GM12878 (cell line): ENCODE measurements at places on chromosomes 1 and 21. TPM values are rescaled to one million over a fixed set of nuclear protein-coding genes. Genes with fewer than 3 reads are reported as not detected.

The SLC6A9 gene
- total RNA-seq = 1.4 and 2.0 TPM in 2 replicates

The RAB42 gene
- total RNA-seq = 0.72 and 0.92 TPM in 2 replicates

The HES5 gene
- total RNA-seq = 0.15 TPM in 1 of 2 replicates, not detected in the other

The ASPM gene
- 36.4 and 36.9 TPM in 2 replicates for total RNA-seq

The SNX7 gene
- 0.19 and 0.31 TPM in 2 replicates for total RNA-seq

The CLCA4 gene
- 0.05 TPM in 1 of 2 replicates, not detected in the other for total RNA-seq

The FOXD2 gene
- 0.05 TPM in 1 of 2 replicates, not detected in the other for total RNA-seq

The SPTA1 gene
- total RNA-seq = 0.13 and 0.21 TPM in 2 replicates

GRCh38 chr1:52928015-52928404 is 934 bp downstream of the SCP2 start:
- no peaks in the 10 kb centered on the region for H3K27me3 ChIP-seq
- H3K27ac ChIP-seq = no peak overlapping the region
- H3K4me1 ChIP-seq = no peaks in the 10 kb centered on the region; the same call in 1 of the 2 replicates

- no peaks in the 10 kb centered on the region; the same call in none of the 2 replicates for H3K27me3 ChIP-seq
- DNase-seq = no peak
- H3K4me3 ChIP-seq = no peak overlapping the region
Measured at GRCh38 chr1:30893776-30894507, 14.6 kb downstream of the SDC3 start.

GRCh38 chr1:236039740-236040685 is 24.9 kb downstream of the NID1 start:
- H3K36me3 ChIP-seq = peaks cover 1% of the 10 kb centered on the region
- no peak for DNase-seq
- no peaks in the 10 kb centered on the region for H3K4me1 ChIP-seq

DNA sequence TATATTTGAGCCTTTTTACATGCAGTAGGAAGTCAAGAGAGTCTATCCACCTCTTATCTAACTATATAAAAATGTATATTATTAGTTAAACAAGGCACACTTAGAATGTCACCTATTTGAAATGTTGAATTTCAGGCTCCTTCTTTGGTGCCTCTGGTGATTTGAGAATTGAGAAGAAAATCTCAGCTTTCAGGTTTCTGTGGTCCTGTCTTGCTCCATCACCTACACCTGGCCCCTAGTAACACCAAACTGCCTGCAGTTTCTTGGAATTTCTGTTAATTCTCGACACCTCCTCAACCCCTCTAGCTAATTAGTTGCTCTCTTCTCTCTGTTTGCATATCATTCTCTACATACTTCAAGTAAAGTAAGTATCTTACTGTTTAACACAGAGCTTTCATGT is 54.9 kb upstream of the WNT2B start:
- H3K4me1 ChIP-seq = no peaks in the 10 kb centered on the region
- no peak overlapping the region for H3K27ac ChIP-seq
- H3K4me3 ChIP-seq = no peak overlapping the region
- H3K36me3 ChIP-seq = peaks cover 10% of the 10 kb centered on the region
- no peaks in the 10 kb centered on the region for H3K27me3 ChIP-seq

GRCh38 chr1:107132780-107133179 is 8.1 kb upstream of the NTNG1 start:
- no peak overlapping the region for H3K4me3 ChIP-seq
- no peaks in the 10 kb centered on the region for H3K36me3 ChIP-seq
- H3K27me3 ChIP-seq = no peaks in the 10 kb centered on the region
- H3K4me1 ChIP-seq = no peaks in the 10 kb centered on the region

GRCh38 chr21:32748529-32748928 is 20.7 kb upstream of the SYNJ1 start:
- no peak overlapping the region for H3K27ac ChIP-seq
- H3K27me3 ChIP-seq = no peaks in the 10 kb centered on the region
- peaks cover 3% of the 10 kb centered on the region for H3K36me3 ChIP-seq
- no peaks in the 10 kb centered on the region for H3K4me1 ChIP-seq

DNA sequence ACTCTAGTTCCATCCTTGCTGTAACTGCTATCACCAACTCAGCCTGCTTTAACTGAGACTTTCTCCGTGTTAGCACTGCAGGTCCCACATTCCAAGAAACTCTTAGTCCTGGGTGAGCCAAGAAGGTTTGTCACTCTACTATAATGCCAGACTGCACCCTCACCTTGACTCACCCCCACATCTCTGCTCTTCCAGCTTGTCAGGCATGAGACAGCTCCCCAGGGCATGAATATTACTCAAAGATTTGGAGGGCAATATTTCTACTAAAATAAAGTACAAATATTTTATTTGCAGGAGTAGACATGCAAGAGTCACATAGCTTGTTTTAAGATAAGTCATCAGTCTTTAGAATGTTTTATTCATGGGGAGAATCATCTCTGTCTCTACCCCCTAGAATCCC is 110.2 kb downstream of the MATN1 start:
- H3K36me3 ChIP-seq = no peaks in the 10 kb centered on the region
- no peaks in the 10 kb centered on the region; the same call in 1 of the 2 replicates for H3K27me3 ChIP-seq
- no peak overlapping the region for H3K27ac ChIP-seq
- DNase-seq = no peak
- H3K4me3 ChIP-seq = no peak overlapping the region

- no peaks in the 10 kb centered on the region for H3K27me3 ChIP-seq
- H3K36me3 ChIP-seq = peaks cover 22% of the 10 kb centered on the region; the same call in 1 of the 2 replicates
- no peak overlapping the region for H3K27ac ChIP-seq
- H3K4me1 ChIP-seq = no peaks in the 10 kb centered on the region
- DNase-seq = no peak
Measured at GRCh38 chr1:11823366-11824137, 17.6 kb downstream of the CLCN6 start.

DNA sequence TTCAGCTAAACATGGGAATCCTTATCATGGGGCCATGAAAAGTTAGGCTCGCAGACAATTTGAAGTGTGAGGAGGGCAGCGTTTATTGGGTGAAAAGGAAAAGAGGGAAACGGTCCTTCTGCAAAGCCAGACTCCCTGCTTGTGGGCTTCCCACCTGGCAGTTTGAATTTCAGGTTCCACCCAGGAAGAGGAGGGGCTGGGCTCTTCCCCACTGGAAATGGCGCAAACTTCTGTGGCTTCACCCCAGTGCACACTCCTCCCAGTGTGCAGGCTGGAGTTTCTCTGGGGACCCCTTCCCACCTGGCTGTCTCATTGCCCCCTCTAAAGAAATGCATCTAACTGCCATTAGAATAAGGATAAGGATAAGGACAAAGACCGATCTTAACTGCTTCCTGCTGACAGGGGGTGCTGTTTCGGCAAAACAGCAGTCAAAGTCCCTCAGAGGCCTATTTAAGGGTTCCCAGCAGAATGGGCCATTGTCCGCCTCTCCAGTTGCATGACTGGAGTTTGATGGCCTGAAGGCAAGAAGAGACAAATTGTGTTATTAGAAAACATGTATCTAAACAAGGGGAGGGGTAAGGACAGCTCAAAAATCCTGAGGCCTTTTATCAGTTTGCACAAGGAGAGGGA is 20.4 kb downstream of the AIM2 start:
- H3K27me3 ChIP-seq = no peaks in the 10 kb centered on the region
- DNase-seq = no peak
- no peak overlapping the region for H3K27ac ChIP-seq
- no peaks in the 10 kb centered on the region for H3K4me1 ChIP-seq
- no peak overlapping the region for H3K4me3 ChIP-seq

- H3K27me3 ChIP-seq = peaks cover 6% of the 10 kb centered on the region
- no peaks in the 10 kb centered on the region for H3K4me1 ChIP-seq
- no peak overlapping the region for H3K27ac ChIP-seq
- no peak overlapping the region for H3K4me3 ChIP-seq
- DNase-seq = no peak
Measured at GRCh38 chr1:118978914-118979701, 9.0 kb downstream of the TBX15 start.

DNA sequence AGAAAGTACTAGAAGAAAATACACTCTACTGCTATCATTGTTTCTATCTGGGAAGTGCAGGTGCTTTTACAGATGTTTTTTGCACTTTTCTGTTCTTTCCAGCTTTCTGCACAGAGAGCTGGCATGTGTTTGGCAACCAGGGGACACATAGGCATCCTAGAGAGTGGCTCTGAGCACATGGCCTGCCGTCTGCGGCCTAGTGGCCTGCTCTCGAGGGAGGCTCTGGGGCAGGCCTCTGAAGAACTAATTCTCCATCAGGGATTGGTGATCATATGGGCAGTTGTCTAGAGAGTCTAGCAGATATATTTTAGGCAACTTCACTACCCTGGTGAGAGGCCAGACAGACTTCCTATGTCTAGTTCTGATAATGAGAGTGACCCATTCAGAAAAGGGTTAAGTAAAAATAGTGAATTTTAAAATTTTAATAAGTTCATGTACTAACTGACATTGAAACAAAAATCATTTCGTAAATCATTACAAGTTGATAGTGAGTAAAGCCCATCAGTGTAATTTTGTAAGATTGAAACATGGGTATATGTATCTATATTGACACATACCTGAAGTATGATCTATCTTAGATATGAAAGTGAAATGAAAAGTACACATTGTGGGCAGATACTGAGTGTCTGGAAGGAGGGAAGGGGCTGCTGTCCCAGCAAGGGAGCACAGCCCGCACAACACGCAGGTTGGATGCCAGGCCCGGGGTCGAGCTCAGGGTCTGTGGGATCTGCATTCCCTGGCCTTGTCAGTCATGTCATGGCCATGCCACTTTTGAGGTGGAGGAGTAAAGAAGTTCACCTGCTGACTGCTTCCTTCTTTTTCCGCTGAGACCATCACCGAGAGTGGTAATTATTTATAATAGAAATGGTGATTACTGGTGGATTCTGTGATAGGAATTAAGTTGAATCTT is 79.8 kb downstream of the PCBP3 start:
- H3K27me3 ChIP-seq = no peaks in the 10 kb centered on the region
- H3K4me1 ChIP-seq = peaks cover 13% of the 10 kb centered on the region
- no peak overlapping the region for H3K27ac ChIP-seq
- H3K4me3 ChIP-seq = no peak overlapping the region
- DNase-seq = no peak

- no peak for DNase-seq
- no peaks in the 10 kb centered on the region for H3K36me3 ChIP-seq
- H3K4me3 ChIP-seq = no peak overlapping the region
- H3K27ac ChIP-seq = no peak overlapping the region
Measured at GRCh38 chr21:45866551-45866950, 115.0 kb upstream of the COL6A1 start.

- H3K36me3 ChIP-seq = no peaks in the 10 kb centered on the region
- H3K4me3 ChIP-seq = no peak overlapping the region
- no peaks in the 10 kb centered on the region for H3K27me3 ChIP-seq
- no peak for DNase-seq
Measured at GRCh38 chr1:59043796-59044195, 253.1 kb upstream of the FGGY start.

GRCh38 chr1:109944541-109944940 is 33.9 kb downstream of the CSF1 start:
- no peak overlapping the region for H3K27ac ChIP-seq
- no peaks in the 10 kb centered on the region; the same call in 1 of the 2 replicates for H3K27me3 ChIP-seq
- no peaks in the 10 kb centered on the region for H3K36me3 ChIP-seq

GRCh38 chr1:184622136-184622823 is 132.4 kb downstream of the EDEM3 start:
- H3K4me3 ChIP-seq = no peak overlapping the region
- no peaks in the 10 kb centered on the region for H3K27me3 ChIP-seq
- no peaks in the 10 kb centered on the region for H3K4me1 ChIP-seq
- no peaks in the 10 kb centered on the region for H3K36me3 ChIP-seq
- H3K27ac ChIP-seq = no peak overlapping the region
- DNase-seq = no peak

GRCh38 chr1:210407207-210407886 is 78.6 kb downstream of the HHAT start:
- DNase-seq = no peak
- no peaks in the 10 kb centered on the region for H3K4me1 ChIP-seq
- H3K4me3 ChIP-seq = no peak overlapping the region

GRCh38 chr1:238112952-238113621 is 222.4 kb upstream of the ZP4 start:
- no peak overlapping the region for H3K4me3 ChIP-seq
- no peaks in the 10 kb centered on the region for H3K27me3 ChIP-seq
- no peak overlapping the region for H3K27ac ChIP-seq
- H3K36me3 ChIP-seq = no peaks in the 10 kb centered on the region
- H3K4me1 ChIP-seq = no peaks in the 10 kb centered on the region

- H3K27me3 ChIP-seq = no peaks in the 10 kb centered on the region; the same call in 1 of the 2 replicates
- no peak overlapping the region for H3K4me3 ChIP-seq
- H3K36me3 ChIP-seq = no peaks in the 10 kb centered on the region
- no peak for DNase-seq
- no peak overlapping the region for H3K27ac ChIP-seq
Measured at GRCh38 chr1:19040010-19040680, 83.7 kb upstream of the IFFO2 start.

DNA sequence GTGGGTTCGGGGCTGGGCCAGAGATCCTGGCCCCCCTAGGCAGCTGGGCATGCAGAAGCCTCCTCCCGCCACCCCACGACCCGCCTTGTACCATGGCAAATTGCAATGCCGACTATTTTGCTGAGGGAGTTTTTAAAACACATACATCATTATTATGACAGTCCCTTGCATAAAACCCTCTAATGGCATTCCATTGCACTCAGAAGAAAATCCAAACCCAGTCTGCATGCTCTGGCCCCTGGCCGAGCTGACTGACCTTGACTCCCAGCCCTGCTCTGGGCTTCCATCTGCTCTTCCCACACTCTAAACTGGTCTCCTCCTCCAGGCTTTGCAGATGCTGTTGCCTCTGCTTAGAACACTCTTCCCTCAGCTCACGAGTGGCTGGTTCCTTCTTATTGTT is 28.0 kb downstream of the PADI2 start:
- H3K36me3 ChIP-seq = no peaks in the 10 kb centered on the region
- no peaks in the 10 kb centered on the region; the same call in 1 of the 2 replicates for H3K27me3 ChIP-seq
- DNase-seq = no peak
- no peak overlapping the region for H3K27ac ChIP-seq
- no peak overlapping the region for H3K4me3 ChIP-seq

DNA sequence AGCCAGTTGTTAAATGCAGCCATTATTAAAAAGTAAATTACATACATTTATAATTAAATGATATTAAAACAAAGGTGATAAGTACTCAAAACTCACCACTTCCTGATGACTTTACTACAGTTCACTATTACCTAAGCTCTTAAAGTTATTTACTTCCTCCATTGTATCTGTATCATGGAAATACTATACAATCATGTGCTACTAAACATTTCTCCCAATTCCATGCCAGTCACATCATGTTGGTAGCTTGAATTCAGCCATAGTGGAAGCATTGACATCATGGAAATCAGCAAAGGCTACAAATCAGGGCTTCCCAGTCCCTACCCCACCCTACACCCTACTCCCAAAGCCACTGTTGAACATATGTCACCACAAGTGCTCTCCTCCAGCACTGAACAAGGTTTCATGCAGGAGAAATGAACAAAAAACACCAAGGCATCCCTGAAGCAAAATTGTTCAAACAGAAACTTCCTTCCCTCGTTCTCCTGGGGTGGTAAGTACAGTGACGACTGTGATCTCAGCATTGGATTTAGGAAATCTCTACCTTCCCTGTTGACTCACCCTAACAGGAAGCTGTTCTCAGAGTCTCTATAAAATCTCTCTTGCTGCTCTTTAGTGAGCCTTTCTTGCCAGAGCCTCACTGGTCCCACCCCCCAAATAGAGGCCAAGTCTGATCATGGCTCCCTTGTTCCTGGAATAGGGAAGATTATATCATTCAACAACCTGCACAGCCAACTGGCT is 12.7 kb downstream of the VSIG8 start:
- DNase-seq = no peak
- H3K4me3 ChIP-seq = no peak overlapping the region
- no peaks in the 10 kb centered on the region for H3K36me3 ChIP-seq
- H3K27me3 ChIP-seq = peaks cover 2% of the 10 kb centered on the region
- H3K27ac ChIP-seq = no peak overlapping the region
- H3K4me1 ChIP-seq = no peaks in the 10 kb centered on the region
